ENCODE measurements at places on chromosomes 6 and 20.

DNA sequence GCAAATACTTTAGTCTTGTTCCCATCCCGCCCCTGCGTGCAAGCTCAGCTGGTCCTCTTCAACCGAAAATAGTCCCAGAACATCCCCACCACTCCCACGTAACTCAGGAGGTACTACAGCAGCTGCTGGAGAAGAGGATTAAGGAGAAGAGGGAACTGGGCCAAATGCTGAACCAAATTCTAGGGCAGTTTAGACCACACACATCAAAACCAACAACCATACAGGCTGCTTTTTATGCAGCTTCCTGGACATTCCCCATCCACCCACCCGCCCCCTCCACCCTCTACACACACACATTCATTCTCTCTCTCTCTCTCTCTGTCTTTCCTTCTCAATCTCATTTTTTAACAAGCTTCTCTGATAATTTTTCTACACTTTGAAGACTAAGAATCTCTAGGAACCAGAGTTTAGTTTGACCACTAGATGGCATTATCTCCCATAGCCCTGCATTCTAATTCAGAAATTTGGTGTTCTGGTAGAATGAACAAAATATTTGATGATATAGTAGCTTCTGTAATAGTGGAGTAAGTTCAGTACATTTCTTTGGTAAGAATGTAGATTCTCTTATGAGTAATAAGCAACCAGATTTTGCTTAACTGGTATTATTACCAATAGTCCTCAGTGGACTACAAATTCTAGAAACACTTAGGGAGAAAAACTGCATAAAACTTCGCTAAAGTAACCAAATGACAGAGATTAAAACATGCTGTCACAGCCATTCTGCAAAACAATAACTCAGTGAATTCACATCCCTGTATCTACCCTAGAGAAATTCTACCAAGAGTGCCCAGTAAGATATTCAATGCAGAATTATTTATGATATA, 52.1 kb upstream of the BEND6 start:
- no peak for DNase-seq

- no peak for DNase-seq
Observed at GRCh38 chr20:21559305-21559704, 45.4 kb upstream of the NKX2-2 start.

DNA sequence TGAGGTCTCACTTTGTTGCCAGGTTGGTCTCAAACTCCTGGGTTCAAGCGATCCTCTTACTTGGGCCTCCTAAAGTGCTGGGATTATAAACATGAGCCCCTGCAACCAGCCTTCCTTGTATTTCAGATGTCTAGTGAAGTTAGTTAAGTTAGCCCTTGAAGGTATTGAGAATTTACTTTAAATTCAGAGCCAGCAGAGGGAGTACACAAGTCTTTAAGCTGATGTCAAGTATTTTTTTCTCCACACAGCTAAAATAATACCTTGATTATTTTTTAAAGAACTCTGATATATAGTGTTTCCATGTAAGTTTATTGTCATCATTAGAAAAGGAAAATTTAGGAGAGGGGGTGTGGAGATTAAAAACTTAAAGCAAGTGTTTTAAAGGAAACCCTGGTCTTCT, 9.8 kb downstream of the FOXO3 start:
- no peak for DNase-seq

- no peak for DNase-seq
Observed at GRCh38 chr6:121765060-121765459, 329.6 kb downstream of the GJA1 start.

- DNase-seq, result no peak
Observed at GRCh38 chr6:46583721-46584120, 68.9 kb downstream of the CYP39A1 start.

- DNase-seq, result no peak
Observed at GRCh38 chr20:58567437-58567836, 52.2 kb upstream of the APCDD1L start.

DNA sequence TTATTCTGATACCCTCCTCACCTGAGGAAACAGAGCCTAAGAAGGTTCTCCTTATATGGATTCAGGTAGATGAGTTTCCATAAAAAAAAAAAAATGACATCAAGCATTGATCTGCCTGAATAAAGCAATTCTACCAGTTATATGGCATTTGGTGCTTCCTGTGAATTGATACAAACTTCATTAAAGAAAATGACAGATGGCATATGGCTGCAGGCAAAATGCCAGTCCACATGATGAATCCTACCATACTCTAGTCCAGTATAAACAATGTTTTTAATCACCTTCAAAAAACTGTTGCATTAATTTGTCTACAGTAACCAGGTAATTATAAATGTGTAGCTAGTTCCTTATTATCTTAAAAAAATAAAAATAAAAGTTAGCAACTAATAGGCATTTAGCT, 559.2 kb upstream of the FLRT3 start:
- no peak for DNase-seq

DNA sequence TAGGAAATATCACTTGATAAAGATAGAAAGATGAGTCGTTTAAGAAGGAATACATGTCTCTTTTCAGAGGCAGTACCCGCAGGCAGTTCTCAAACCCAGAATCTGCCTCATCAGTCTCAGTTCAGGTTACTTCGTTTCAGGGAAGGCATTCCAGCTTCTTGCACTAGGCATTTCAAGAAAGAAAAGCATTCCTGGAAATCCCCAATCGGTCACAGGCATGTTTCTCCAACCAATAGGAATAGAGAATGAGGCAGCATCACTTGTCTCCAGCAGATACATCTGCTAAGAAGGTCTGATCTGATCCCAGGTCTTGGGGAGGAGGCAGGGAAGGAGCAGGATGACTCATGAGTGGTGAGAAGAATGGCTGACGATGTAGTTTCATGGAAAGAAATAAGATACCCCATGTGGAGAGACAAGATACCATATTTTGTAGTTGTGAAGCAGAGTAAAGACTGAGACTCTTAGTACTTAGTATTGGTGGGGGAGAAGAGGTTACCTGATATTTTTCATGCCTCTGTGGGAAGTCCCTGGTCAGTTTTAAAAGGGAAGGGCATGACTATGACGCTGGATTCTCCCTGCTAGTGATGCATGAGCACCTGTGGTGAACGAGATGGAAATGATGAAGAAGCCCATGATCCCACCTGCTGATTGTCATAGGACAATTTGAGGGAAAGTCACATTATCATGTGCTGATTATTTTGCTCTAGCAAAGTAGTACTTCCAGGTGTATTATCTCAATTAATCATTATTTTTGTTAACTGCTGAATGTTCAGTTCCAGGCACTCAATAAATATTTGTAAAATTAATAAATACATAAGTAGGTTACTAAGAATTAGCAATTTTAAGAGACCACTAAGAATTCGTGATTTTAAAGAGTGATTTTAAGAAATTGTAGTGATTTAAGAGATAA, 20.3 kb upstream of the HLA-DRB1 start:
- DNase-seq, result no peak

DNA sequence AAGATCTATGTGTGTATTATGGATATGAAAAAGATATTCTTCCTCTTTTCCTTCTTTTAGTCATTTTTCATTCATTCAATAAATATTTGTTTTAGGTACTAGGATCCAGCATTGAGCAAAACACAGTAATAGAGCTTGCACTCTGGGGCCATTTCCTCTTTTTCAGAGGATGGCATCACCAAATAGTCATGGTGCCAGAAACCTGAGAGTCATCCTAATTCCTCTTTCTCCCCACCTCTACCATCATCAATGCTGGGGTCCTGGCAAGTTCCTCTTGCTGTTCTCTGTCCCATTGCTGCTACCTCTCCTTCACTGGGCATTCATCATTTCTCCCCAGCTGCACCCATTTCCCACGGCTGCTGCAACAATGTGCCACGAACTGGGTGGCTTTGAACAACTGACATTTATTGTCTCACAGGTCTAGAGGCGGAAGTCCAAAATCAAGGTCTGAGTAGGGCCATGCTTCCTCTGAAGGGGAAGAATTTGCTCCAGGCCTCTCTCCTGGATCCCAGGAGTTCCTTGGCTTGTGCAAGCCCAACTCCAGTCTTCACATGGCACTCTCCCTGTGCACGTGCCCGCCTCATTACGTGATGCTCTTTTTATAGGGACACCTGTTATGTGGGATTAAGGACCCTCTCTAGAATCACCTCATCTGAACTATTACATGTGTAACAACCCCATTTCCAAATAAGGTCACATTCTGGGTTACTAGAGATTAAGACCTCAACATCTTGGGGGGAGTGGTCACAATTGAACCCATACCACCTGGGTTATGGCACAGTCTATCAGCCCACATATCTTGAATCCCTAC, 9.5 kb upstream of the IGF2R start:
- no peak for DNase-seq

GRCh38 chr20:44585057-44585963, 2.9 kb downstream of the PKIG start:
- no peak for DNase-seq

- DNase-seq, result no peak
Observed at GRCh38 chr6:146154197-146154596, 125.3 kb downstream of the GRM1 start.

- no peak for DNase-seq
Observed at GRCh38 chr6:158647501-158647900, 2.4 kb upstream of the SYTL3 start.

DNA sequence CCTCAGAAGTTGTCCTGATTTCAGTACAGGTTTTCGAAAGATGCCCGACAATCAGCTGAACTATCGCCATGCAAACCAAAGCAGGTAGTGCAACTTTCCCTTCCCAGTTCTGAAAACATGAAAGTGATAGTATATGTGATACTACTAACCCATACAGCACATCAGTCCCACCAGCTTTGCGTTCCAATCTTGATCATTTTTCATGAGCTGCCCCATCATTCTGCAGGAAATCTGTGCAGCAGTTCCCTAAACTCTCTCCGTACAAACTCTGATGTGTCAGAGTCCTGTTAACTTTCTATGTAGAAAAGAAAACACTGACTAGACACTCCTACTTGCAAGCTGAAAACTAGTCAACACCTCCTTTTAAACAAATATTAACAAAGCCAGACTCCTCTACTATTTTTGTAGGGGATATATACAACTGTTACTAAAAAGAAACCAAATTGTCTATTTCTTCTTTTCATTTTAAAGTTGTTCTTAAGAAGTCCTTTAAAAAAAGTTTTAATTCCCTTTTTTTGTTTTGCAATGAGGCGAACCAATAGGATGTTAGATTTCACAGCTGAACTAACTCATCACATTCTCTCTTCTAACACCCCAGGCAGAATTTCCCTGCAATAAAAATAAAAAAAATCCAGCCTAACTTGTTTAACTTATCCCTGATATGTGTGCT, 99.6 kb upstream of the DST start:
- no peak for DNase-seq

DNA sequence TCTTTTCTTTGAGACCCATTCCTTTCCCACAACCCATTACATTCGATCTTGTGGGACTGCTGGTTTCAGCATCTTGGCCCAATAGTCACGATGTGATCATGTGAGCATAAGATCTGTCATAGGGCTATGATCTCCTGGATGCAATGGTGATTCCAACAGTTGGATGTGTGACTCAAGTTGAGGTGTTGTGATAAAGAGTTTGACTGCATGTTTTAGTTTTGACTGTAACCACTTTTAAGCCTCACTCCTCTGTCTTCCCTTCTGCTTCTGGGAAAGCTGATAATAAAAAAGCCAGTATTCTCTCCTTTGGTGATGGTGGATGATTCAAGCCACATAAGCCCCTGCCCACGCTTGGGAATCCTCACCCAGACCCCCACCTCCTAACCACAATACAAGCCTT, 117.0 kb upstream of the ASCC3 start:
- DNase-seq, result no peak

GRCh38 chr6:56448046-56448445, 194.6 kb downstream of the DST start:
- no peak for DNase-seq

DNA sequence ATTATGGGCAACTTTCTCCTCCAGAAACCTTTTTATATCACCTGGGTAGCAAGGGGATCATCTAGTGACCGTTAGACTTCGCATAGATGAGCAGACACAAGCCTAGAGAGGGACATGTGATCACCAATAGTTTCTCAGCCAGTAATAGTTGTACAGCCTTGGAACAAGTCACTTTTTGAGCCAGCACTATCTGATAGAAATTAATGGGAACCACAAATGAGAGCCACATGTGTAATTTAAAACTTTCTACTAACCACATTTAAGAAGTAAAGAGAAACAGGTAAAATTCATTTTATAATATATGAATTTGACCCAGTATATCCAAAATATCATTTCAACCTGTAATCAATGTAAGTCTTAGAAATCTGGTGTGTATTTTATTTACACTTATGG, 592 bp upstream of the CTNNBL1 start:
- DNase-seq, result no peak

DNA sequence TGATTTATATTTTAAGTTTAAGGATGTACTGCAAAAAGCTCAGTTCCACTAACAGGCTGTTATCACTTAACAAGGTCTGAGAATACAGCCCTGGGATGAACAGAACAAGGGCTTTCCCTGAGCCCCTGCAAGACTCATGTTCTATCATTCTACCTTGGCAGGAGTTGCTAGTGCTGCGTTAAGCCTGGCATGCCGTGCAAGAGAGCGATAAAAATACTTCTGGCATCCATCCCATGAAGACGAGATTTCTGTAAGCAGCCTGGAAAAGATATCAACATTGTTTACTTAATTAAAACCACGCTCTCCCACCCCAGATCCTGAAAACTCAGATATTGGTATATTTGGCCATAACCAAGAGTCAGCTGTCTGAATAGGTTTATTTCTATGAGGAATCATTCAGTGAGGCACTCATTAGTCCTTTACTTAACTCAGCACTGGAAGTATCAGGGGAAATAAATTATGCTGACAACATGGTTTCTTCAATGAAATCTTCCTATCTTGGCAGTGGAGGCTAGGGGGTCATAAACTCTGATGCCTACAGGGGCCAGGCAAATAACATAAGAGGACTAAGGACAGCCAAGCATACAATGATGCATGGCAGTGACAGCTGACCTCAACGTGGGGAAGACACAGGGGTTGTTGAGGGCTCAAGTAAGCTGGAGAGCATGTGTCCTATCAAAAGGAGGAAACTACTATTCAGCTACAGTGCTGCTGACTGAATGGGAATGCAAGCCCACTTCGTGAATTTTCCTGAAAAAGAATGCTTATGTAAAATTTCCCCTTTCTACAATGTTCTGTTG, 37.6 kb upstream of the LYRM2 start:
- no peak for DNase-seq

GRCh38 chr6:41894366-41895299, 542 bp downstream of the USP49 start:
- DNase-seq, result no peak

- no peak for DNase-seq
Observed at GRCh38 chr6:158910484-158911440, 89.2 kb downstream of the RSPH3 start.

DNA sequence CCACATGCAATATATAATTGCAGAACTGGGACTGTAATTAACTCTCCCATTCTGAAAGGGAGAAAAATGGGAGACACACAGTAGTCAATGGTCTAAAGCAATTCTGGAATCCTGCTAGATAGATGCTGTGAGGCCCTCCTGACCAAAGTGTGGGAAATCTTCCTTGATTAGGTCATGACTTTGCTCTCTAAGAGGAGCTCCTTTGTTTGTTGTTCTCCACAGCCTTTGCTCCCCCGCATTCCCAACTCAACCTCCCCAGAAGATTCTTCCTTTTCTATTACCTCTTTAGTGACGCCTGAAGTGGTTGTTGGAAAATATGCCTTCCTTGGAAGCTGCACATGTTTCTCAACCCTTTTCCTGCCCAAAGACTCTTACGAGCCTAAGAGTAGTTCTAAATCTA, 28.8 kb upstream of the LIN28B start:
- DNase-seq, result no peak

GRCh38 chr6:136958168-136958567, 36.1 kb downstream of the SLC35D3 start:
- DNase-seq, result no peak

- no peak for DNase-seq
Observed at GRCh38 chr20:45407067-45407745, 883 bp upstream of the DBNDD2 start.

GRCh38 chr6:135002974-135003703, 51.5 kb downstream of the HBS1L start:
- DNase-seq, result no peak

Data from stimulated activated CD4-positive, alpha-beta T cell treated with anti-CD3 and anti-CD28 coated beads, Interleukin-1b, Interleukin-23, amount 100 ng/mL, for 24 hours (primary cell).